ENCODE measurements at places on chromosomes 6 and 20. TPM values are rescaled to one million over a fixed set of nuclear protein-coding genes. Genes with fewer than 3 reads are reported as not detected.

DNA sequence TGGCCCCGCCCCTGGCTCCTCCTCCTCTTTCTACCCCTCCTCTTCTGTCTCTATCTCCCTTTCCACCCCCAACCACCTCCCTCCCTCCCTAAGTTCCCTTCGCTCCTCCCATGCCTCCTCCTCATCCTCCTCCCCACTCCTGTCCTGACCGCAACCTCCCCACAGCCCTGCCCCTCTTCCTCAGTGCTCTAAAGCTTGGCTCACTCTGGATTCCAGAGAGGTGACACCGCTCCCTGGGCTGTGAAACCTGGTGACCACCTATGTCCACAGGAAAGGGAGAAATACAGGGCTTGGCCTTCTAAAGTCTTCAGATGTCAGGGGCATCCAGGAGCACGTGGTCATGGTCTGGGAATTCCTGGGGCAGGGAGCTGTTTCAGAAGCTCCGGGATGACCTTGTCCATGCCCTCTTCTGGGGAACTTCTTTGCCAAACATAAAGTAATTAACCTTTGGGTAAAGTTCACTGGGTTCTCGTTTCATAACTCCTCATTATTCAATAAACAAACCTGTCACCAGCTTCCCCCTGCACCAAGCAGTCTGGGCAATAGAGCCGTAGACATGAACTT, 345 bp upstream of the CST5 start:
- no peak for DNase-seq
- H3K4me1 ChIP-seq: peaks cover 8% of the 10 kb centered on the region
- H3K4me3 ChIP-seq: no peak overlapping the region

The CALHM6 gene
- total RNA-seq: 3.6 TPM

DNA sequence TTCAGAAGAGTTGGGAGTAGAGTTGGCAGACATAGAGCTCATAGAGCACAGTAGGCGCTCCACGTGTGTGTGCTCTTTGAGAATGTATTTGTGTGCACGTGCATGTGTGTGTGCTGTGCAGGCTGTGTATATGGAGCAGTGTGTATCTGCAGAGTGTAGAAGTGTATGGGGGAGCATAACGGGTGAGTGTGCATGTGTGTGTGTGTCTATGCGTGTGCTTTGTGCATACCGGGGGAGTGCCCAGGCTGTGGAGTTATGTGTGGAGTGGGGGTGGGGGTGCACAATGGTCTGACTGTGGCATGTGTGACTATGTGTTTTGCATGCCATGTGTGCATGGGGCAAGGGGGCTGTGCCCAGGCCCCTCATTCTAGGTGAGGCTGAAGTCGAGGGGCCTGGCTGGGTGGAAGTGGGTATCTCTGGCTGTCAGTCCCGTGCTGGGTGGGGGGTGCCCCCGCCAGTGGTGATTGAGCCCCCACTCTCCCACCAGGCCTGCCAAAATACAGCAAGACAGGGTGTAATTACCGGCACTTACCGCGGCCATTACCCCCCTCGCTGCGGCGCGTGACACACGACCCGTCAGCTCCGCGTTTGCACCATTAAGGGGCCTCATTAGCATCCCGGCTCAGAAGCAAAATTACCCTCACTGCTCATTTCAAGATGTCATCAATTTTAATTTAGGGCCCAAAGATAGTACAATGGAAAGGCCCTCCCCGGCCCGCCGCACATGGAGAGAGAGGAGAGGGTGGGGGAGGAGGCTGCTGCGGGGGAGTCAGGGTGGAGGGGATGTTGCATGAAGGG, 39.1 kb downstream of the MDFI start:
- no peaks in the 10 kb centered on the region for H3K36me3 ChIP-seq
- DNase-seq: peak; percentile 59
- H3K27ac ChIP-seq: no peak overlapping the region
- H3K4me1 ChIP-seq: peaks cover 5% of the 10 kb centered on the region
- no peak overlapping the region for H3K4me3 ChIP-seq

DNA sequence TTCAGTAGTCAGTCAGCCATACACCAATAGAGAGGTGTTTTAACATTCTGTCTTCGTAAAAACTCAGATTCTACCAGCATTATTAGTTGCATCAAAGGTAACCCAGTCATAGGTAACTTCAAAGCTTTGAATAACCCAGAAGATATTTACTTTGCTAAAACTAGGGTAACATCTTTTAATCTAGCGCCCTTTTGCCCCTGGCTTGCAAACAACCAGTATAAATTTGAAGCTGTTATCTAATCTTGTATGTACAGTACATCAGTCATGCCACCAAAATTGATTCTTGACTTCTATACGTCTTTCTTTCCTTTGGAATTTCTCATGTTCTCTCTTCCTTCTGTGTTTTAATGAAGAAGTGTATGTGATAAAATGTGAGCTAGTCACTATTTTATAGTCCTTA, 109.3 kb downstream of the LIN28B start:
- H3K27ac ChIP-seq: no peak overlapping the region
- no peaks in the 10 kb centered on the region for H3K27me3 ChIP-seq
- DNase-seq: no peak
- no peak overlapping the region for H3K4me3 ChIP-seq

GRCh38 chr6:118712969-118713368, 61.6 kb upstream of the CEP85L start:
- no peak overlapping the region for H3K27ac ChIP-seq
- no peak for DNase-seq
- peaks cover 24% of the 10 kb centered on the region for H3K4me1 ChIP-seq
- H3K4me3 ChIP-seq: no peak overlapping the region
- H3K27me3 ChIP-seq: no peaks in the 10 kb centered on the region
- no peaks in the 10 kb centered on the region for H3K36me3 ChIP-seq

GRCh38 chr6:136059308-136059707, 190.8 kb downstream of the MTFR2 start:
- no peaks in the 10 kb centered on the region for H3K4me1 ChIP-seq
- H3K27me3 ChIP-seq: no peaks in the 10 kb centered on the region

The SLC22A16 gene
- total RNA-seq: not detected

DNA sequence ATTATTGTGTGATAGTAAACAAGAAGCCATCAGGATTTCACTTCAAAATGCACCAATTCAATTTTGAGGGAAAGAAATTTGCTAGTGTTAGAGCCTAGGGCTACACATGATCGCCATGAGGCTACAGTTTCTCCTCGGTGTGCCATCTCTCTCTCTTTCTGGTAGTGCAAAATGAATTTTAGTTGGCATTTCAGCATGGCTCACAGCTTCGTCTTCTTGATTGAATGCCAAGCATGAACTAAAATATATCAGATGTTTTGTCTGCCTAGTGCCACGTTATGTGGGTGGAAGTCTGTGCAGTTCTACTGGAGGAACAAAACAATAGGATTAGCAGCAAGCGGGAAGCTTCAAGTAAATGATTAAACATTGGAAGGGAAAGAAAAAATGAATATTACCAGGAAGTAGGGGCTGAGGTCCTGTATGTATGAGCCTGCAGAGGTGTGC, 6.8 kb upstream of the MRAP2 start:
- peak overlapping the region; percentile 67 for H3K27ac ChIP-seq
- no peaks in the 10 kb centered on the region for H3K36me3 ChIP-seq
- no peak for DNase-seq
- no peak overlapping the region for H3K4me3 ChIP-seq
- no peaks in the 10 kb centered on the region for H3K27me3 ChIP-seq

The RIOK1 gene
- 14.4 TPM for total RNA-seq

DNA sequence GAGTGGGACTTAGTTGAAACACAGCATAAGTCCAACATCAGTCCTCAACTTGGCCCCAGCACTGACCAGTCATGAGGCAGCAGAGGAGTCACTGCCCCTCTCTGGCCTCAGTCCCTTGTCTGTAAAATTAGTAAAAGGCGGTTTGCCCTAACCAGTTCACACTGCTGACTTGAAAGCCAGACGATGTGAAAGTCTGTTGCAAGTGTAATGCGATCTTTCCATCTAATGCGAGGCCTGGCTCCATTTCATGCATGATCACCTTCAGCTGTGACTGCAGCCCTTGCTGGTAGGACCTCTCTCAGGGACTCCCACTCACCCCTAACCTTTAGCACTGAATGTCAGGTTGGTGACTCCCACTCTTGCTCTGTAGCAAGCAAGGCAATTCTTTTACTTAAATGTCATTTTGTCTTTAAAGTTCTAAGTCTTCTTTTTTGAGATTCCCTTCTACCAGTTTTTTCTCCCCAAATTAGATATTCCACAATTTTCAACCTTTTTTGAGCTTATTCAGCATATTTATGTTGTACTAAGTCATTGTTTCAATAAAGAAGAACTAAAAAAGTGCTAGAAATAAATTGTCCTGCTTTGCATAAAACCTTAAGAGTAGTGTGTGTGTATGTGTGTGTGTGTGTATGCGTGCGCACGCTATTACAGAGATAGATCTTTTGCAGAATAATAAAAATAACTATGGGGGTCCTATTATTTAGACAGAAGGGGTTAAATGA, 245.5 kb downstream of the PACRG start:
- H3K27ac ChIP-seq: no peak overlapping the region
- H3K4me1 ChIP-seq: peaks cover 1% of the 10 kb centered on the region
- no peak for DNase-seq

DNA sequence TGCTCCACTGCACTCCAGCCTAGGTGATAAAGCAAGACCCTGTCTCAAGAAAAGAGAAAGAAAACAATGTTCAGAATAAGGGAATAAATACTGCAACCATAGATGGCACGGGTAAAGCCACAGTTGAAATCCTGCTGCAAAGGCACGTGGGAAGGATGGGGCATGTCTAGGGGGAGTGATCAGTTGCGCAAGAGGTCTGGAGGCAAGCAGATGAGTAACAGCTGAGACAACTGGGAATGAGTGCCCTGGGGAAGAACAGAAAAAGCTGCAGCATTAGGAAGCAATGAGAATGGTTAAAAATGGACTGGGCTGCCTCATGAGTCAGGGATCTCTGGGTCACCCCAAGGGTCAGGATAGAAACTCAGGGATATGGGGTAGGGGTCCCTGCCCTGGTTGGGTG, 96.3 kb downstream of the GMPR start:
- H3K4me1 ChIP-seq: peaks cover 52% of the 10 kb centered on the region
- no peaks in the 10 kb centered on the region for H3K27me3 ChIP-seq
- no peak for DNase-seq
- no peak overlapping the region for H3K4me3 ChIP-seq
- no peaks in the 10 kb centered on the region for H3K36me3 ChIP-seq

The CCN5 gene
- total RNA-seq: 1.6 TPM

The TDRD6 gene
- total RNA-seq: 0.07 TPM

GRCh38 chr6:121904559-121904958, 469.1 kb downstream of the GJA1 start:
- peaks cover 7% of the 10 kb centered on the region for H3K36me3 ChIP-seq
- no peak for DNase-seq
- no peak overlapping the region for H3K27ac ChIP-seq

The GRM1 gene
- total RNA-seq: not detected

DNA sequence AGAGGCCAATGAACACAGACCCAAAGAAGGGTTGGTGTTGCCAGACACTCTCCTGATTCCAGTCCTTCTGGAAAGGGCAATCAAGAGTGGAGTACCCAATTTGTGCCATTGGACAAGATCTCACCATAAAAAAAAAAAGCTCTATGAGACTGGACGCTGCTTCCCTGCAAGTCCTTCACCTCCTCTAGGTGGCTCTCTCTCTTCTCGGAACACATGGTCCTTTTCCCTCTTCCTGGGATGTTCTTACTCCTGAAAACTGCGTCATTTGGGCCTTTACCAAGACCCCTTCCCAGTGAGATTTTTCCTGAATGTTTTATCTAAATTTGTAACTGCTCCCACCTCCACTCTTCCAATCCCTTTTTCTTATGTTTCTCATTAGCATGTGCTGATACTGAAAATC, 280.8 kb downstream of the FOXA2 start:
- H3K27ac ChIP-seq: no peak overlapping the region
- no peaks in the 10 kb centered on the region for H3K36me3 ChIP-seq
- no peaks in the 10 kb centered on the region for H3K4me1 ChIP-seq
- DNase-seq: no peak

GRCh38 chr6:37531437-37532036, 31.8 kb upstream of the CCDC167 start:
- H3K4me3 ChIP-seq: no peak overlapping the region
- no peak for DNase-seq
- H3K27me3 ChIP-seq: peaks cover 32% of the 10 kb centered on the region
- no peaks in the 10 kb centered on the region for H3K36me3 ChIP-seq

The NFYA gene
- total RNA-seq: 18.8 TPM

- no peaks in the 10 kb centered on the region for H3K27me3 ChIP-seq
- no peak for DNase-seq
- no peaks in the 10 kb centered on the region for H3K36me3 ChIP-seq
- H3K4me3 ChIP-seq: no peak overlapping the region
These were observed 124.2 kb upstream of the GMDS start for GRCh38 chr6:2369606-2370005.

DNA sequence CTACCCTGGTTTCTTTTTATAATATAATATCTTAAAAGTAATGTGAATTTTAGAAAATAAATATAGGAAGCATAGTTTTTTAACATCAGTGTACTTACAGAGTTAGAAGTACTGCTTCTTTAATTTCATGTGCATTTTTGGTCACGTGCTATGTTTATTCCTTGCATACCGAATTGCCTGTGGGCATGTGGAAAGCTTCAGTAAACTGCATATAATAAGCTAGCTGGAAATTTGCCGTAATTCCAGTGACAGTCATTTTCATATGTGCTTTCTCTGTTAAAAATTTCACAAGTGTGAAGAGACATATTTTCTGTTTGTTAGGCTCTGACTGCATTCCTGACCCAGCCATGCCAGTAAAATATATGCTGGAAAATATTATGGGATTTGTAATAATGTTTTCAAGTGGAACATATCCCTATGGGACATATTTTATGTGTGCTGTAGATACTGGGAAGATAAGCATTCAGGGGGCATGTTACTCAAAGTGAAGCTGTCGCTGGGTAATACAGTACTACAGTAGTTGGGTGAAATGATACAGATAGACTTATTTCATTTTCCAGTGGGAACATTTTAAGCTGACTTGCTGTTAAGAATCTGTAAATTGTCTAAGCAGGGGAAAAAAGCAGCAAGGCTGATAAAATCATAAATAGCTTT, 616.7 kb downstream of the FRK start:
- H3K27me3 ChIP-seq: peaks cover 3% of the 10 kb centered on the region
- no peaks in the 10 kb centered on the region for H3K36me3 ChIP-seq
- no peak overlapping the region for H3K4me3 ChIP-seq
- H3K27ac ChIP-seq: no peak overlapping the region
- H3K4me1 ChIP-seq: no peaks in the 10 kb centered on the region

GRCh38 chr6:42664718-42665117, 57.7 kb downstream of the PRPH2 start:
- peaks cover 20% of the 10 kb centered on the region for H3K36me3 ChIP-seq
- H3K27ac ChIP-seq: no peak overlapping the region
- H3K4me3 ChIP-seq: no peak overlapping the region
- peaks cover 3% of the 10 kb centered on the region for H3K4me1 ChIP-seq
- no peak for DNase-seq

DNA sequence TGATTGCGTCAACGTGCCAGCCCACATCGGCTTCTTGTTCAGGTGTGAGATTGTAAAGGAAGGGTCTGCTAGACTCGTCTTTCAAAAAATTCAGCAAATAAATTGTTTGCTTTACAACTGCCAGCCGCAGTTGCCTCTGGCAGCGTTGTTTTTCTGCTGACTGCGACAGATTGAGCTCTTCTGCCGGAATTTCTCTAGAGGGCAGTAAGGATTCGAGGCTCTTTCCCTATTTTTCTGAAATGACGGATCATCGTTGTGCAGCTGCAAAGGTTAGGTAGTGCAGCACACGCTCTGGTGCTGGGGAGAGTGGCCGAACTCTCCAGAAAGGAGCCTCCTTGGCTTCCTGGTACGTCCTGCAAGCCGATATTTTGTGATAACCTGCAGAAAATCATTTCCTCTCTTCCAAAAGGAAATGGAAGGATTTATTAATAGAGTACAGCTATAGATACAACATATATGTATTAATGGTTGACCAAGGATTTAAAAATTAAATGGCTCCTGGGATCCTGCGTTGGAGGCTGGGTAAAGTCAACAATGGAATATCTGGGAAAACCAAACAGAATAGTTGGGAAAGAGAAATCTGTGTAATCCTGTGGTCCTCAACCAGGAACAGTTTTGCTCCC, 121.9 kb upstream of the ZFP64 start:
- H3K4me3 ChIP-seq: no peak overlapping the region
- H3K27me3 ChIP-seq: peaks cover 24% of the 10 kb centered on the region
- H3K27ac ChIP-seq: peak overlapping the region; percentile 29
- H3K4me1 ChIP-seq: peaks cover 6% of the 10 kb centered on the region
- no peak for DNase-seq

Data from chondrocyte (in vitro differentiated cells).